PC-3 (cell line): ENCODE measurements at places on chromosomes 2 and 18. TPM values are rescaled to one million over a fixed set of nuclear protein-coding genes. Genes with fewer than 3 reads are reported as not detected.

GRCh38 chr2:179890666-179891065 is 29.3 kb upstream of the ZNF385B start:
- DNase-seq = no peak

The NOL4 gene
- not detected in 2 replicates for total RNA-seq

GRCh38 chr2:204480676-204481075 is 64.6 kb upstream of the PARD3B start:
- no peak for DNase-seq

GRCh38 chr18:77105680-77106079 is 26.9 kb downstream of the MBP start:
- no peak for DNase-seq

GRCh38 chr18:13889671-13890070 is 25.7 kb downstream of the MC2R start:
- DNase-seq = peak; percentile 56

GRCh38 chr18:46740046-46740445 is 16.8 kb downstream of the ST8SIA5 start:
- DNase-seq = no peak

GRCh38 chr2:44496130-44496529 is 134.4 kb downstream of the CAMKMT start:
- DNase-seq = no peak

DNA sequence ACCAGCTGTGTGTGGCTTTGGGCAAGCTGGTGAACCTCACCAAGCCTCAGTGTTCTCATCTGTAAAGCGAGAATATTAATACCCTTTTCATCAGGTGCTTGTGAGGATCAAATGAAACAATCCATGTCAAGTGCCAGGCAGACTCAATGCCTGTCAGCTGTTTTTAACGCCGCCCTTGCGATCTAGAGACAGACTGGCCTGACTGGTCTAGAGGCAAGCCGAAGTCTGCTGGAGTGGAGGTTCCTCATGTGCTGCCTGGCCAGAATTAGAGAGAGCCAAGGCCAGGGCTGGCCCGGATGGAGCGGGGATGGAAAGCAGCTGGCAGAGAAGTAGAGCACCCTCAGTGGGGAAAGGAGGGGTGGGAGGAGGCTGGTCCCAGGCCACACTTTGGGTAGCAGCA is 74.5 kb upstream of the B3GNT7 start:
- DNase-seq = no peak

The AQP12B gene
- total RNA-seq = not detected in 2 replicates

GRCh38 chr2:157229572-157229971 is 27.9 kb upstream of the GALNT5 start:
- DNase-seq = peak; percentile 42
